ENCODE measurements at places on chromosomes 5 and 9.

- DNase-seq: no peak
Measured at GRCh38 chr5:81556809-81557208, 162.9 kb upstream of the ACOT12 start.

DNA sequence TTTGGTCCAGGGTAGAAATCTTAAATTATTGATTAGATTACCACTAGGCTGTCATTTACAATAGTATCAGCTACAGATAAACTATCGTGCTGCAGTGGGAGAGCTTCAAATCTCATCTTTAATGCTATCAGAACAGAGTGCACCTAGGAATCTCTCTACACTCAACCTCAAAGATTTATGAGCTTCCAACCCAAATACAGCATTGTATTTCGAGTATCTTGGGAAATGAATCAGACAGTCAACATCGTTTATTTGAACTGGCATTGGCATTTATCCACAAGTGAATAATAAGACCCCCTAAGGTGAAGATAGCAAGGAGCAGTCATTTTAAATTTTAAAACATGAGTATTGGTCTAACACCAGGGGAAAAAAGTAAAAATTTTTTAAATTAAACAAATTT, 1203.2 kb downstream of the CDH12 start:
- DNase-seq: no peak

DNA sequence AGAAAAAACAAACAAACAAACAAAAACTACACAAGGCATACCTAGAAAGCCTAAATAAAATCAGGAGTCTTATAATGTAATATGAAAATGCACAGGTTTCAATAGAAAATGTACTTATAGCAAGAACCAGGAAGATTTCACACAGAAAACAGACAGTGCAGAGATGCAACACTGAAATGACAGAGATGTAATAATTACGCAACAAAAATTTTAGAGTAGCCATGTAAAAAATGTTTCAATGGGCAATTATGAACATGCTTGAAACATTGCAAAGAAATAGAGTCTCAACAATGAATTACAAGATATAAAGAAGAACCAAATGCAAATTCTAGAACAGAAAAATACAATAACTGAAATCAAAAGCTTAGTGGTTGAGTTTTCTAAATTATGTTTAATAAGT, 405.9 kb downstream of the PLK2 start:
- no peak for DNase-seq

- DNase-seq: no peak
Measured at GRCh38 chr5:10251405-10251804, 1.3 kb downstream of the CCT5 start.

- no peak for DNase-seq
Measured at GRCh38 chr9:77710316-77710715, 62.2 kb upstream of the GNA14 start.

- no peak for DNase-seq
Measured at GRCh38 chr9:135908754-135909204, 1.4 kb upstream of the CAMSAP1 start.

- no peak for DNase-seq
Measured at GRCh38 chr5:56545016-56545415, 270.3 kb upstream of the MAP3K1 start.

GRCh38 chr5:77280036-77280435, 69.6 kb downstream of the PDE8B start:
- DNase-seq: no peak
